NCI-H2081 treated with DMSO at 0.1 percent for 48 hours (cell line): ENCODE measurements at places on chromosomes 7 and 10.
A peak's percentile ranks its signal among the peaks of the same experiment; 100 is the strongest.

DNA sequence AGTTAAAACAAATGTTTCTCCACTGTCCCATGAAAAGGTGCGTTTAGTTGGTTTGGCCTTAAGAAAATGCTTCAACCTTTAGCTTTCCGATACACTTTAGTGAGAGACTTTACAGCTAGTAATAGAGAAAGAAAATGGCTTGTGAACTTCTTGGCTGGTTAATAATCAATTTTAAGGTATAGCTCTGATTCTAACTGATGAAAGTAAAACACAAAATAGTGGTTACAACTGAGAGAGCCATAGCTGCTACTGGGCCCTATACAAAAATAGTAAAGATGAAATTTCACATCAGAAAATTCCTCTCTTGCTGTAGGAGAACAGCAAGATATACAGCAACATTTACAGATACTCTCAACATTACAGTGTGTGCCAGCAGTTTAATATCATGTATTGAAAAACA, 371.4 kb downstream of the PHTF2 start:
- no peak for DNase-seq

GRCh38 chr10:101967713-101968112, 88.3 kb downstream of the ARMH3 start:
- no peak for DNase-seq

DNA sequence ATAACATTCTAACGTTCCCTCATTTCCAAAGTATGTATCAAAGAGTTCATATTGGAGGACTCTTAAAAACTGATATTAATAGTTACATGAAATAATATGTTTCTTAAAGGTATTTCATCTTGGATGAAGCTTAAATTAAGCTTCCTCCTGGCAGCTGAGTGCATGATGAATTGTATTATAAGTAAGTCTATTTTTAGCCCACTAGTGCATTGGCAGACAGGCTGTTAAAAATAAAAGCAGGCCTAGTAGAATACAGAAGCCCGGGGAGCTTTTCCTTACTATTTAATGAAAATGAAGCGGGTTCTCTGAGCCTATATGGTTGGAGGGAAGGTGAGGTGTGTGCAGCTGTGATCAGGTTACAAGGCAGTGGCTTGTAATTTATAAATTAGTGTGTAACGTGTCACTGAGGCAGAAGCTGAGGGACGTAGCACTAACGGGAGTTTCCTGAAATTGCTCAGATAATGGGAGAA, 130.7 kb upstream of the KMT2E start:
- no peak for DNase-seq

DNA sequence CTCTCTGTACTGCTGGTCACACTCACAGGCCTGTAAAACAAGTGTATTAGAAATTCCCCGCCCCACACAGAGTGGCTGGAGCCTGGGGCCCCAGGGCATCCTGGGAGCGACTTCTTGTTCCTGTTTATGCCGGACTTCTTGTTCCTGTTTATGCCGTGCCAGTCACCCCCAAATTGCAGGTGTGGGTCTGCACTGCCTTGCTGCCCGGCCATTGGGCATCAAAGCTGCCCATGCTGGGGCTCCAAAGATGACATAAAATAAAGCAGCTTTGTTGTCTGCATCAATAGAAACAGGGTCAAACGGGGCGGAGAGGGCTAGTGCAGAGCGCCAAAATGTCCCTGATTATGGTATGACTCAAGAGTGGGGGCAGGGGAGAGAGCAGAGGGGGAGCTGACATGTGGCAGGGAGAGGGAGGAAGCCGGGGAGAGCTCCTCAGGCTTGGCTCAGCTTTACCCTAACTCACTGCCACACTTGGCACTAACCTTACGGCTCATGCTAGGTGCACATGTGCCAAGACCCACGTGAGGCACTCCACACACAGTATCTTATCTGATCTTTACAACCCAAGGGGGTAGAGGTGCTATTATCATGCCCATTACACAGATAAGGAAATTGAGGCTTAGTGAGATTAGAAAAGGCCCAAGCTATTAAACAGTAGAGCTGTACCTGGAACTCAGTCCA, 98.4 kb downstream of the PIP4K2A start:
- no peak for DNase-seq

- DNase-seq = no peak
Measured at GRCh38 chr7:152637161-152637560, 38.8 kb downstream of the XRCC2 start.

- DNase-seq = peak; percentile 10
Measured at GRCh38 chr10:59622320-59623132, 87.1 kb downstream of the SLC16A9 start.

GRCh38 chr10:104406715-104407650, 53.4 kb downstream of the CFAP58 start:
- no peak for DNase-seq

- DNase-seq = no peak
Measured at GRCh38 chr7:71772779-71773178, 639.4 kb downstream of the CALN1 start.

GRCh38 chr7:96090756-96091155, 231.1 kb downstream of the SLC25A13 start:
- peak; percentile 89 for DNase-seq

GRCh38 chr10:91380873-91381256, 29.3 kb upstream of the HECTD2 start:
- DNase-seq = no peak

DNA sequence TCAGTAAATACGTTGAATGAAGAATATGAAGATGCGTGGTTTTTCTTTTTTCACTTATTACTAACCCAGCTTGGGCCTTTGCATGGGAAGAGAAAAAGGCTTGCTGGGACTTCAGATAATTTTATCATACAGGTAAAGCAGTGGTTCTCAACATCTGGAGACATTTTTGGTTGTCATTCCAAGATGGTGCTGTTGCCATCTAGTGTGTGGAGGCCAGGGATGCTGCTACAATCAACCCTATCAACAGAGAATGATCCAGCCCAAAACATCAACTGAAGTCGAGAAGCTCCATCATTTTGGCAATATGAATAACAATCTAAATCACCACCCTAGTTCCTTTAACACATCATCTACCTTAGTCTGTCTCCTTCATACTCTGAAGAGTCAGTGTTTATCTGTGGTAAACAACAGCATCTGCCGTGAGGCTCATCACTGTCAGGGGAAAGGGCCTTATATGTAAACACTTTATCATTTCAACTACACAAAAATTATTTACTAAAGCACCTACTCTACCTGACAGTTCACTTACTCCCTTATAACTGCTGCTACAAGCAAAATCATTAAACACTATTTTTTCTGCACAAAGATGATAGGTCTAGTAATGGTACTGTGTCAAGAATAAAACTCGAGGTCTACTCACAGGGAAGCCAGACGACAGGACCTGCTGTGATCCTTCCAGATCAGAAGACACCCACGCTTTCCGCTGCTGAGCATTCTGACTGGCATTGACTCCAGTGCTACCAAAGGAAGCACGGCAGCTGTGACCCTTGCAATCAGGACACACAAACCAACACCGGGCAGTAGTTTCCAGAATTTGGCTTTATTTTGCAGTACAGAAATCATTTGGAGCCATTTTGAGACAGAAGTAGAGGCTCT, 48.6 kb downstream of the GDI2 start:
- DNase-seq = no peak

GRCh38 chr7:98875501-98875900, 2.8 kb upstream of the TRRAP start:
- DNase-seq = no peak

DNA sequence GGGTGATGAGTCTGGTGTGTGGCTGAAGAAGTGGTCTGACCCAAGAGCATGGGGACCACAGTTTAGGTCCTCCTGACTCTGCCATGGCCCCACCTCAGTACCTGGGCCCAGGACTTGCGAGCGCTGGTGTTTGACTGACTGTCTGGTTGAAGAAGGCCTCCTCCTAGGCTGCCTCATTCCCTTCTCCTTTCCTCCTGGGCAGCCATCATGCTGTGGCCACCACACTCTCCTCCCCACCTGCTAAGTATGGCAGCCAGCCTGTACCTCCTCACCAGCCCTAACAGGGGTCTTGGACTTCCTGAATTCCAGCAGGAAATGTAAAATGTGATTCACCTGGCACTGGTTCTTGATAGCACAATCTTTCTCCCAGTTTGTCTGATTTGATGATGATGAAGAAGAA, 156.8 kb upstream of the GPR26 start:
- no peak for DNase-seq

- no peak for DNase-seq
Measured at GRCh38 chr10:63520500-63521415, at the start of gene REEP3. Gene REEP3 (plus strand): TSS chr10:63521401. CDS start chr10:63521546, 145 bp downstream.

GRCh38 chr7:75642810-75643486, 95.8 kb downstream of the HIP1 start:
- DNase-seq = no peak

DNA sequence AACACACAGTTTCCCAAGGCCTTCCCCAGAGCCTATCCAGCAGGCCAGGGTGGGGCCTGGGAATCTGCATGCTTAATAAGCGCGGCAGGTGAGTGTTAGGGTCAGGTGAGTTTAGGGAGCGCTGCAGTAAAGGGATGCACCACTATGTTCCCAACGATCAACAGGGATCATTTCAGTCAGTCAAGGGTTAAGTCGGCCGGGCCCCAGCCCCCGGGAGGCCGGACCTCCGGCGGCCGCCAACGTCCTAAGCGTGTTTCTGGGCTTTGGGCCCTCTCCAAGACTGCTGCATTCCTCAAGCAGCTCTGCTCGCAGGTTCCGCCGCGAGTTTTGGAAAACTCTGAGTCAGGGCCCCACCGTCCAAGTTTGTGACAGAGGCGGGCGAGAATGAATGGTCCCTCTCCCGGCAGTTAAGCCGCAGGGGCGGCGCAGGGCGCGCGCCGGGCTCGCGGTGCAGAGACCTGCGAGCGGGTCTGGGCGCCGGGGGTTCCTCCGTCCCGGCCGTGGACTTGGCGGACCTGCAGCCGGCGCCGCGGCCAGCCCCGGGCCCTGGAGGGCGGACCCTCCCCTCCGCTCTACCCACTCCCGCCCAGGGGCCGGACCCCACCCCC, 81.6 kb downstream of the ARHGAP22 start:
- DNase-seq = no peak

DNA sequence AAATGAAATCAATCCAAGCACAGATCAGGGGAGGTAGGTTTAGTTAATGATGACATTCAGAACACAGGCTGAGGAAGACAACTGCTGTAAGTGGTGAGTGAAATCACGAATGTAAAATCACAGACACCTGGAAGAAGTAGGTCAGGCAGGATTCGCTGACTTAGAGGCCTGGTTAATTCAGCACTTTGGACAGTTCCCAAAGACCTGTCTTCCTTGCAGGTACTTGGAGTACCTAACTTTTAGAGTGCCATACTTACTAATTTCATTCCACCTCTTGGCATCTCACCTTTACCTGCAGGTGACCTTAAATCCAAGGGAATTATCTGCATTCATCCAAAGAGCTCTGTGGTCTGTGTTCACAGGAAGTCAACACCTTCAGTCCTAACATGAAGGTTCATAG, 822.3 kb downstream of the PHTF2 start:
- no peak for DNase-seq

DNA sequence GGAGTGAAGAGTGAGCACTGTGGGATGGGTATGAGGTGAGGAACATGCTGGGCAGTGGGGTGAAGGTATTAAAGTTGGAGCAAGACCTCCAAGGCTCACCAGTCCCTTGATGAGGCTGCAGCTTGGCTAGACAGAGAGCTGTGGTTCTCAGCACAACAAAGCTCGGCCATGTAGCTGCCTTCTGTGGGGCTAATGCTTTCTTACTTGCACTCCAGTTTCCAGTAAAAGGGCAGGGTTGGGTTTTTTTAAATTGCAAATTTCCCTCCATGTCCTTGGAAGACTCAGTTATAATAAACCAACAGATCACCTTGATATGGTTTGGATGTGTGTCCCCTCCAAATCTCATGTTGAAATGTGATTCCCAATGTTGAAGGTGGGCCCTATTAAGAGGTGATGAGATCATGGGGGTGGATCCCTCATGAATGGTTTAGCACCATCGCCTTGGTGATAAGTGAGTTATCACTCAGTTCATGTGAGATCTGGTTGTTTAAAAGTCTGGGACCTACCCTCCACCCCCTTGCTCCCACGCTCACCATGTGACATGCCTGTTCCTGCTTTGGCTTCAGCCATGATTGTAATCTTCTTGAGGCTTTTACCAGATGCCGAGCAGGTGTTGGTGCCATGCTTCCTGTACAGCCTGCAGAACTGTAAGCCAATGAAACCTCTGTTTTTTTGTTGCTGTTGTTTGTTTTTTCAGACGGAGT, 55.9 kb downstream of the ATXN7L1 start:
- DNase-seq = no peak

DNA sequence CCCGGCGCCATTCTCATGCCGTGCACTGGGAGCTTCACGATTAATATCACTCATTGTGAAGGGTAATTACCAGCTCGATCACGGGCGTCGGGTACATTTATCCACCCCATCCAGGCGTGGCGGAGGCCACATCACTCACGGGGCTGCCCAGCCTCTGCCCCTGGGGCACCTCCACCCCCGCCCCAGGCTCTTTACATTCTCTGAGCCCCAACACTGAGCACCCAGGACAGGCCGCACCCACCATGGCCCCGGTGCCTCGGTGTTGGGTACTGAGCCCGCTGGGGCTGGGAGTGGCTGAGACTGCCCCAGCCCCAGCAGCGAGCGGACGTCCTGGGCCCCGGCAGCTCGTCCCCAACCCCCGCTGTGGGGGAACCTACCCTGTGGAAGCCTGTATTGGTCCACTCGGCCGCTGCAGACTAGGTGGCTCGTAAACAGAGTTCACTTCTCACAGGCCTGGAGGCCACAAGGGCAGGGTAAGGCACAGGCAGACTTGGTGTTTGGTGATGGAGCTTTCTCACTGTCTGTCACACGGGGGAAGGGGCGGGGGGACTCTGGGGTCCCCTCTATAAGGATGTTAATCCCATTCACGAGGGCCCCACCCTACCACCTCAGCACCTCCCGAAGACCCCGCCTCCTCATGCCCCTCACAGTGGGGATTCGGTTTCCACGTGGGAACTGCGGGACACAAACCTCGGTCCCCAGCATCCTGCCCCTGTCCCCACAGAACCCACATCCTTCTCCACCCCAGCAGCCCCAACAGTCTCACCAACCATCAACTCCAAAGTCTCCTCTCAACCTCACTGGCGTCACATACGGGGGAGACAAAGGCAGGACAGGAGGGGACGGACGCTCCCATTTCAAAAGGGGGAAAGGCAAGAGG, 184.1 kb downstream of the ELFN1 start:
- no peak for DNase-seq

DNA sequence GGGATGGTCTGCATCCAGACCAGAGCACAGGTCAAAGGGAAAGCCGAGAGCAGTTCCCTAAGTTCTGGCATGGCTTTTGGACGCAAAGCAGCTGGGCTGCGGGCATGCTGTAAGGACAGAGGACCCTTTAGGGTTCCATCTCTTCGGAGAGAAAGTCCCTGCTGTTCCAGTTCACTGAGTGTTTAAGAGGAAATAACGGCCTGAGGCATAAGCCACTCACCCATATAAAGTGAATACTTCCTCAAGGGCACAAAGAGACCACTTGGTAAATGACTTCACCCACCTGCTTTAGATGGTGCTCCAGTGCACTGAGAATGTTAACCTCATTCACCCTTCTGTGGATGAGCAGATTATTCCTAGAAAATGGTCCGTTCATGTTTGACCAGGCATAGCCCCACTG, 586.7 kb upstream of the GALNT17 start:
- DNase-seq = no peak

- DNase-seq = no peak
Measured at GRCh38 chr7:34672430-34672829, 14.4 kb downstream of the NPSR1 start.
